Activated CD4-positive, alpha-beta T cell treated with anti-CD3 and anti-CD28 coated beads for 36 hours (primary cell): ENCODE measurements at places on chromosomes 6 and 20.
A peak's percentile ranks its signal among the peaks of the same experiment; 100 is the strongest.

DNA sequence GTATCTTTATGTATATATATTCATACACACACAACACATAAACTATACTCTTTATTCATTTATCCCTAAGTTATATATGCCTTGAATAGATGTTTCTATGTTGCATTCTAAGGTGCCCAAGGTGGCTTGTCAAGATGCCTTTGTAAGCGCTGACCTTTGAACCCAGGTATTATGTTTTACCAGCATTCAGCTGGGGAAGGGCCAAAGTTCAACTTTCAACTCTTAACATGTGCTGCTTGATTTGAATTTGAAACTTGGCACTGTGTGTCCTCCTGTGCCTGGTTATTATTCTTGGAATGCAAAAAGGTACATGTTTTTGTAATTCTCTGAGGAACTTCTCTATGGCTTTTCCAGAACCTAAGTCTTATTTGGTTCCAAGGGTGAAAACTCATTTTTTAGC is 146.5 kb downstream of the EDN1 start:
- peaks cover 15% of the 10 kb centered on the region for H3K27me3 ChIP-seq
- H3K36me3 ChIP-seq: peaks cover 2% of the 10 kb centered on the region
- peaks cover 5% of the 10 kb centered on the region for H3K4me1 ChIP-seq
- no peak for DNase-seq

GRCh38 chr20:32282461-32282860 is 5.0 kb downstream of the KIF3B start:
- peak overlapping the region; percentile 90 for H3K27ac ChIP-seq
- DNase-seq: no peak
- H3K4me1 ChIP-seq: peaks cover 87% of the 10 kb centered on the region
- no peaks in the 10 kb centered on the region for H3K27me3 ChIP-seq

DNA sequence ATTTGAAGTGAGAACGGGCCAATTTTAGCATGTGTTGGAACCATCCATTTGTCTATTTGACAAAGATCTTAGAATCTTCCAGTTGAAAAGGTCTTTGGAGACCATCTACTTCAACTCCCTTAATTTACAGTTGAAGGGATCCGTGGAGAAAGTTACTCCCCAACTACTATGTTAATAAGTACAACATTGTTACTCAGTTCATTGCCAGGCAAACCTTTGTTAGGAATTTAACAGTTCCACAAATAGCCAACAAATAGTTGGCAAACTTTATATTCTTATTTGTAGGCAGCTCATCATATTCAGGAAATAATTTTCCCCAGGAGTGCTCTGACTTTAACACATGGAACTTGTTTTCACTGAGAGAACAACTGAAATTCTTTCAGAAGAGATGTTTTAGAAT is 81.0 kb upstream of the FLRT3 start:
- no peaks in the 10 kb centered on the region for H3K36me3 ChIP-seq
- H3K4me3 ChIP-seq: no peak overlapping the region
- H3K4me1 ChIP-seq: no peaks in the 10 kb centered on the region
- no peaks in the 10 kb centered on the region for H3K27me3 ChIP-seq
- no peak overlapping the region for H3K27ac ChIP-seq
- DNase-seq: no peak

GRCh38 chr6:159996087-159996622 is 27.3 kb downstream of the IGF2R start:
- H3K4me3 ChIP-seq: no peak overlapping the region
- H3K4me1 ChIP-seq: peaks cover 62% of the 10 kb centered on the region
- DNase-seq: no peak
- H3K36me3 ChIP-seq: peaks cover 69% of the 10 kb centered on the region
- H3K27me3 ChIP-seq: no peaks in the 10 kb centered on the region

GRCh38 chr6:157135691-157136090 is 187.6 kb downstream of the TMEM242 start:
- H3K4me1 ChIP-seq: peaks cover 12% of the 10 kb centered on the region
- no peak overlapping the region for H3K27ac ChIP-seq
- H3K36me3 ChIP-seq: peaks cover 12% of the 10 kb centered on the region
- H3K4me3 ChIP-seq: no peak overlapping the region
- no peak for DNase-seq
- no peaks in the 10 kb centered on the region for H3K27me3 ChIP-seq

GRCh38 chr6:163573503-163574179 is 159.1 kb downstream of the QKI start:
- H3K4me1 ChIP-seq: no peaks in the 10 kb centered on the region
- H3K36me3 ChIP-seq: peaks cover 13% of the 10 kb centered on the region
- H3K27ac ChIP-seq: no peak overlapping the region
- no peaks in the 10 kb centered on the region for H3K27me3 ChIP-seq
- no peak overlapping the region for H3K4me3 ChIP-seq
- DNase-seq: no peak

- no peak overlapping the region for H3K27ac ChIP-seq
- H3K4me1 ChIP-seq: peaks cover 13% of the 10 kb centered on the region
- peaks cover 41% of the 10 kb centered on the region for H3K36me3 ChIP-seq
- H3K27me3 ChIP-seq: no peaks in the 10 kb centered on the region
- no peak for DNase-seq
- H3K4me3 ChIP-seq: no peak overlapping the region
Observed at GRCh38 chr6:154830771-154831170, 97.6 kb downstream of the SCAF8 start.

- no peaks in the 10 kb centered on the region for H3K36me3 ChIP-seq
- no peak for DNase-seq
- no peak overlapping the region for H3K27ac ChIP-seq
- no peak overlapping the region for H3K4me3 ChIP-seq
Observed at GRCh38 chr6:82881519-82881918, 184.1 kb downstream of the UBE3D start.

- H3K27me3 ChIP-seq: no peaks in the 10 kb centered on the region
- peak overlapping the region; percentile 94 for H3K27ac ChIP-seq
- H3K4me3 ChIP-seq: peak overlapping the region; percentile 32
- peaks cover 15% of the 10 kb centered on the region for H3K4me1 ChIP-seq
- peak; percentile 75 for DNase-seq
Observed at GRCh38 chr6:150987371-150987828, 121.9 kb downstream of the MTHFD1L start.
